ENCODE measurements at places on chromosomes 7 and 10.

- no peak for DNase-seq
Measured at GRCh38 chr7:39637400-39637799, 14.0 kb downstream of the RALA start.

DNA sequence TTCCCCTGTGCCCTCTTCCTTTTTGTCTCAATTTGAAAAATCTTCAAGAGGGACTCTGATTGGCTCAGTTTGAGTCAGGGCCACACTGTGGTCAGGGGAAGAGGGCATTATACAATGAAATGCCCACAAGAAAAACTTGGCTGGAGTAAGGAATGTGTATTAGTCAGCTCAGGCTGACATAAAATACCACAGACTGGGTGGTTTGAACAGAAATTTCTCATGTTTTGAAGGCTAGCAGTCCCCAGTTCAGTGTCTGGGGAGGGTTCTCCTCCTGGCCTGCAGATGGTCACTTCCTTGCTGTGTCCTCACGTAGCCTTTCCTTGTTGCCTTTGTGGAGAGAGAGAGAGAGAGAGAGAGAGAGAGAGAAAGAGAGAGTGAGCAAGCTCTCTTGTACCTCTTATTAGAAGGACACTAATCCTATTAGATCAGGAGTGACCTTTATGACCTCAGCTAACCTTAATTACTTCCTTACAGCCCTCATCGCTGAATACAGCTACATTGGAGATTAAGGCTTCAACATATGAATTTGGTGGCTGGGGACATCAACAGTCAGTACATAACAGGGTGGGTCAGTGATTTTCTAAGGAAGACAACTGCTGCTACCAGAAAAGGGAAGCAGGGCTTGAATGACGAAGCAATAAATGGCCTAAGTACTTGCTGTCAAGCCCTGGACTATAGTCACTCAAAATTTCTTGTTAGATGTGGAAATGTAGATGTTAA lies 25.8 kb upstream of the FAM13C start:
- DNase-seq, result no peak

GRCh38 chr10:50740293-50740648 lies 535 bp downstream of the ASAH2B start:
- no peak for DNase-seq

GRCh38 chr7:115812794-115813193 lies 217.8 kb downstream of the TFEC start:
- no peak for DNase-seq

DNA sequence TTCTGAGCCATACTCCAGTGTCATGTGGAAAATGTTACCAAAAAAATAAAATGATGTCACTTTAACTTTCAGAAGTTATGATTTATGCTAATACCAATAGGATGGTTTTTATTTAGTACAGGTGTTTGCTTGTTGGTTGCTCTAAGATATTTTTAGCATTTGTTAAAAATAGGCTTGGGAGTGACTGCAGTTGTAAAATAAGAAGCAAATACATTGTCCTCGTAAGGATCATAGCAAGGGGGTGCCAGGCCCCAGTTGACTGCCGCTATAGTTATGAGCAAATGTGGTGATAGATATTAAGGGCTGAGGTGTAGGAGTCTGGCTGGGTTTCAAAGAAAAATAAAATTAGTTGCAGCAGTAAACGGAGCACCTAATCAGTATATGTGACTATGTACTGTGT lies 354.4 kb upstream of the BMPER start:
- DNase-seq, result no peak

GRCh38 chr7:150998341-150998740 lies 7.5 kb downstream of the NOS3 start:
- DNase-seq, result no peak

- no peak for DNase-seq
Measured at GRCh38 chr10:118259288-118259906, 82.7 kb downstream of the FAM204A start.

- no peak for DNase-seq
Measured at GRCh38 chr10:129393812-129394211, 73.2 kb upstream of the MGMT start.

DNA sequence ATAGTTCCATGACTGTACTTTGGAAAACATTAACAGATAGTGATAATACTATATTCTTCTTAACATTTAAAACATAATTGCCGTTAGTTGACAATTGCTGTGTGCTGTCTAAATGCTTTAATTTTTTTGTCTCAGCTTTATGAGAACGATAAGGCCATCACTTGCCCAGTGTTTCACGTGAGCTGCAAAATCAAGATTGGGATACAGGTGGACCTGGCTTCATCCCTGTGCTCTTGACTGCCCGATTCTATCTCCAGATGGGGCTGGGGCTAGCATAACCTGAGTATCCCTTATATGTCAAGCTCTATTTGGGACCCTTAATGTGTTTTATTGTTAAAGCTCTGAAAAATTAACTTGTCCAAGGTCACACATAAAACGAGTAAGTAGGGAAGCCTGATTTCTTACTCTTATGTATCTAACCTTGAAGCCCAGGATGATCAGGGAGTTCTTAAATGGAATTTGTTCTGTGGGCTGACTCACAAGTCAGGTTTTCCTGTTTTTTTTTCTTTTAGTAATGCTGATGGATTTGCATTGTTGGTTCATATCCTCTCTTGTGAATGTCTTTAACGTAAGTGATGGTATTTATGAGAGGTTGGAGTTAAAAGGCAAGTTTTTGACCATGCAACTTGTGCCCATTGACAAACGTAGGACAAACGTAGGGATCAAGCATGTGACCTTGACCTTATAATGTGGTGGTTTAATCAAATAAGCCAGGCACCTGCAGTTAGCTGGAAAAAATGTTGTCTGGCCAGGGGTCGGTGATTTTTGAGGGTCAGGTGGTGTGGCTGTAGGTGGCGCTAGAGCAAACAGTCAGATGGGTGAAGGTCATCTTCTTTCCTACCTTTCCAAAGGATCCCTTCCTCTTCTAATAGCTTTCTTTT lies 3.6 kb downstream of the PRKAR2B start:
- no peak for DNase-seq

DNA sequence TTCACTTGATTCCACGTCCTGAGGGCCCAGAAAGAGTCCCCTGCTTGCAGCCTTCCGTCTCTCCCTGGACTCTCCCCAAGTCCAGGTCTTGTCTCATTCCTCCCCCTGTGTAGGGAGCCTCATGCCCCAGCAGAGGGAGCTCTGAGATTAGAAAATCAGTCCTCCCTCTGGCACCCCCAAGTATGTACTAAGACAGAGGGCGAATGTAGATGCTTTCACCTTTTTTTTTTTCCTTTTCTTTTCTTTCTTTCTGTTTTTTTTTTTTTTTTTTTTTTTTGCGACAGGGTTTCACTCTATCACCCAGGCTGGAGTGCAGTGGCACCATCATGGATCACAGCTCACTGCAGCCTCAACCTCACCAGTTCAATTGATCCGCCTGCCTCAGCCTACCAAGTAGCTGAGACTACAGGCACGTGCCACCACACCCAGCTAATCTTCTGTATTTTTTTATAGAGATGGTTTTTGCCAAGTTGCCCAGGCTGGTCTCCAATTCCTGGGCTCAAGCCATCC lies 10.3 kb downstream of the SFXN3 start:
- peak; percentile 91 for DNase-seq

- no peak for DNase-seq
Measured at GRCh38 chr10:13262433-13262832, 28.3 kb upstream of the UCMA start.

- no peak for DNase-seq
Measured at GRCh38 chr7:41777894-41778596, 75.2 kb upstream of the INHBA start.

GRCh38 chr10:110843031-110843430 lies 28.7 kb upstream of the PDCD4 start:
- no peak for DNase-seq

- no peak for DNase-seq
Measured at GRCh38 chr7:68744036-68744435, 854.2 kb upstream of the AUTS2 start.

GRCh38 chr10:68261132-68261856 lies 29.4 kb upstream of the ATOH7 start:
- DNase-seq, result peak; percentile 39

- no peak for DNase-seq
Measured at GRCh38 chr10:36412942-36413341, 712.5 kb upstream of the ANKRD30A start.

DNA sequence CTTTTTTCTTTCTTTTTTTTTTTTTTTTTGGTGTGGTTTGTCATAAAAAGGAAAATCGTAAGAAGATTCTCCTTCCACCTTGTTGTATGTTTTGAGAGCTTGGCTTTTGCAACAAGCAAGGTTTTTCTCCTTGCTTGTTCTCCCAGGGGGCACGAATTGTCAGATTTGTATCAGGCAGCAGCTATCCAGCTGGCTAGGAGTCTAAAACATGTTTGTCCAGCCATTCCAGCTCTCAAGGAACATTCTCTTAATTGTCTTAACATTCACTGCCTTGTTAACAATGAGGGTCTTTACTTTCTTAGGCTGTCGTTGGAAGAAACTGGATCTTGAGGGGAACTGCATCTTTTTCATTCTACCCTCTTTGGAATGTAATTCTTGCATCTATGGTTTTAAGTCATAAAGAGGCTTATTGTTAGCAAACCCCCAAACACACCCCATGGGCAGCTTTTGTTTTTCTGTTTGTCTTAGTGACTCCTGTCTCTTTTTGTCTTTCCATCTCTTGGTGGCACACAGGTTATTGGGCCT lies 14.6 kb downstream of the SHTN1 start:
- no peak for DNase-seq

GRCh38 chr7:33287738-33288137 lies 158.4 kb downstream of the BBS9 start:
- DNase-seq, result no peak

DNA sequence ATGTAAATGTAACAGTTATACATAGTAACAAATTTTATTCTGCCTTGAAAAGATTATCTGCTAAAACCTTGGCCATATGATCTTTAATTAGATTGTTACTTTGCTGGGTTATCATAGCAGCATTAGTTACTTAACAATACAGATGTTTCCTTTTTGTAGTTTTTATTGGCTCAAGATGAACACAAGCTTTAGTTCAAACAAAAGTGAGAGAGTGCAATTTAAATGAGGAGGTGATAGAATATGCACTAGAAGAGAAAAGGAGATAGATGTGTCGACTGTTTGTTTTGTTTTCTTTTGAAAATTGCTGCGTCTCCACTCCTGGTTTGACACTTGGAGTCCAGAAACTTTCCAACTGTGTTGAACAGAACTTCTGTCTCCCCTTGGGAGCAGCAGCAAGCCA lies 91.4 kb upstream of the CAV2 start:
- DNase-seq, result no peak

DNA sequence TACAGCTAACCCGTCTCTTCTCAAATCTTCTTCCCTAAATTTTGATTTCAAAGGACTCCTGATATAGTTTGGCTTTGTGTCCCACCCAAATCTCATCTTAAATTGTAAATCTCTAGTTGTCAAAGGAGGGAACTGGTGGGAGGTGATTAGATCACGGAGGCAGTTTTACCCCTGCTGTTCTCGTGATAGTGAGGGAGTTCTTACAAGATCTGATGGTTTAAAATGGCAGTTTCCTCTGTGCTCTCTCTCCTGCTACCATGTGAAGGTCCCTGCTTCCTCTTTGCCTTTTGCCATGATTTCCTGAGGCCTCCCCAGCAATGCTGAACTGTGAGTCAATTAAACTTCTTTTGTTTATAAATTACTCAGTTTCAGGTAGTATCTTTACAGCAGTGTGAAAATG lies 269.3 kb downstream of the POLR1F start:
- DNase-seq, result no peak

DNA sequence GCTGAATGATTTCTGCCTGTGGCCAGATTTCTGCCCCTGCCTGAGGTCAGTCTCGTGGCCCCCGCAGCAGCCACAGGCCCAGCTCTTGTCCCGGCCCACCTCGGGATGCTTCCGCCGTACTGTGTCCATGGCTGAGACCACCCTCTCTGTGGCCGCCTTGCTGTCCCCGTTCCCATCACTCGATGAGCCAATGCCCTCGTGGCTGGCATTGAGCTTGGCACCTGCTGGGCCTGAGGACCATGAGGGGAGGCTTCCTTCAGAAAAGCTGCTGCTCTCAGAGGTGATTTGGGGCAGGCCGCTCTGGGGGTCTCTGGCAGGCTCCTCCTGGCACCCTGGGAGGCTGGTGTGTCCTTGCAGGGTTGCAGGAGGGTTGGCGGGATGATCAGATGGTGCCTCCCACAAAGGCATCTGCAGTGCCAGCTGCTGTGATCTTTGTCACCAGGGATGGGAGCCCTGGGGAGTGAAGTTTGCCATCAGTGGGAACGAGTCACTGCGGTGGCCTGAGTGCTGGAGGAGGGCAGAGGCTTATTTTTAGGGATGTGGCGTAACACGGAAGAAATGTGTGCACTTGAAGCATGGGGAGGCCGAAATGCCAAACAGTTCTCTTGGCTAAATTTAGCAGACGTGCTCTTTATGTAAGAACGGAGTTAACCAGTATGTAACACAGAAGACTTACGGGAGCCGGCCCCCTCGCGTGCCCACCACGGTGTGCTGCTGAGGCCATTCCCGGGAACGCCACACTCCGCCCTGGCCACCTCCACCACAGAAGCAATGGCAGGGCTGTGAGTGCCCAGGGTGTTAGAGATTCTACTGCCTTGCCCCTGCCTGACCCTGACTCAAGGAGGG lies 47.7 kb downstream of the VIPR2 start:
- DNase-seq, result no peak

GRCh38 chr10:67923551-67923950 lies 39.1 kb downstream of the SIRT1 start:
- no peak for DNase-seq

GRCh38 chr10:92291921-92292845 lies 1.2 kb downstream of the MARCHF5 start:
- DNase-seq, result peak; percentile 24

- DNase-seq, result no peak
Measured at GRCh38 chr7:135648235-135648634, 14.1 kb upstream of the STMP1 start.

GRCh38 chr10:13706604-13707003 lies 119.8 kb downstream of the PRPF18 start:
- no peak for DNase-seq

DNA sequence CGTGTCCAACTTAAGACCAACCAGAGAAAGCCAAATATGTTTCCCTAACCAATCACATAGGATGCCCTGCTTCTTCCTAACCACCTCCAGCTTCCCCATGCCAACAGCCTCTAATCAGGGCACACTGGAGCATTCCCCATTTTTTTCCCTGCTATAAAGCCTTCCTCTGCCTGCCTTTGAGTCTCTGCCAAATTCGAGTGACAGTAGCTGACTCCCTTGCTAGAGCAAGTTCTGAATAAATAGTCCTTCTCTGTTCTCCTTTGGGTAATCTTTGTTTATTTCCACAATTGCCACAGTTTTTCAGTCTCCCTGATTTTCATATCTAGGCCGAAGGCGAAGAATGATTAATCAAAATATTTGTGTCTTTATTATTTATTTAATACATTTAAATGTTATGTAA lies 96.7 kb downstream of the ANLN start:
- no peak for DNase-seq

GRCh38 chr10:97575127-97575668 lies 2.6 kb downstream of the ANKRD2 start:
- DNase-seq, result no peak

DNA sequence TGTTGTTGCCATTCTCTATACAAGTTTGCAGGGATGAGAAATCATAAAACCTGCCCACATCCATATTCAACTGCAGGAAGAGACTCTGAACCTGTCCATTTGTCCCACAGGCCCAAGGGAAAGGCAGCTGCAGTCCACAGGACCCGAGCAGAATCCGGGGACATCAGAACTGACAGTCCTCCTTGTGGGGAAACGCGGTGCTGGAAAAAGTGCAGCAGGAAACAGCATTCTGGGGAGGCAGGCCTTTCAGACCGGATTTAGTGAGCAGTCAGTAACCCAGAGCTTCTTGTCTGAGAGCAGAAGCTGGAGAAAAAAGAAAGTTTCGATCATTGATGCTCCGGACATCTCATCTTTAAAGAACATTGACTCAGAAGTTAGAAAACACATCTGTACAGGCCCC lies 23.5 kb downstream of the GIMAP8 start:
- no peak for DNase-seq

GRCh38 chr10:81116990-81117389 lies 579.3 kb downstream of the SH2D4B start:
- DNase-seq, result no peak

Data from dorsolateral prefrontal cortex (tissue), 122 donors.